Activated T-cell treated with anti-CD3 and anti-CD28 coated beads, Interleukin-2, amount 50 U/mL, for 72 hours (primary cell): ENCODE measurements at places on chromosomes 6 and 20.

GRCh38 chr6:142372348-142372747 lies 70.5 kb downstream of the ADGRG6 start:
- DNase-seq: no peak

- peak; percentile 57 for DNase-seq
Observed at GRCh38 chr20:44092551-44093248, 94.3 kb downstream of the JPH2 start.

GRCh38 chr6:70103798-70104197 lies 199.1 kb downstream of the COL9A1 start:
- no peak for DNase-seq

GRCh38 chr20:46406200-46406985 lies at the start of gene ELMO2:
Gene ELMO2 (minus strand): TSS chr20:46406615. CDS start chr20:46394482, 12,133 bp downstream.
- DNase-seq: peak; percentile 96

GRCh38 chr6:5286780-5287179 lies 25.5 kb downstream of the FARS2 start:
- no peak for DNase-seq

DNA sequence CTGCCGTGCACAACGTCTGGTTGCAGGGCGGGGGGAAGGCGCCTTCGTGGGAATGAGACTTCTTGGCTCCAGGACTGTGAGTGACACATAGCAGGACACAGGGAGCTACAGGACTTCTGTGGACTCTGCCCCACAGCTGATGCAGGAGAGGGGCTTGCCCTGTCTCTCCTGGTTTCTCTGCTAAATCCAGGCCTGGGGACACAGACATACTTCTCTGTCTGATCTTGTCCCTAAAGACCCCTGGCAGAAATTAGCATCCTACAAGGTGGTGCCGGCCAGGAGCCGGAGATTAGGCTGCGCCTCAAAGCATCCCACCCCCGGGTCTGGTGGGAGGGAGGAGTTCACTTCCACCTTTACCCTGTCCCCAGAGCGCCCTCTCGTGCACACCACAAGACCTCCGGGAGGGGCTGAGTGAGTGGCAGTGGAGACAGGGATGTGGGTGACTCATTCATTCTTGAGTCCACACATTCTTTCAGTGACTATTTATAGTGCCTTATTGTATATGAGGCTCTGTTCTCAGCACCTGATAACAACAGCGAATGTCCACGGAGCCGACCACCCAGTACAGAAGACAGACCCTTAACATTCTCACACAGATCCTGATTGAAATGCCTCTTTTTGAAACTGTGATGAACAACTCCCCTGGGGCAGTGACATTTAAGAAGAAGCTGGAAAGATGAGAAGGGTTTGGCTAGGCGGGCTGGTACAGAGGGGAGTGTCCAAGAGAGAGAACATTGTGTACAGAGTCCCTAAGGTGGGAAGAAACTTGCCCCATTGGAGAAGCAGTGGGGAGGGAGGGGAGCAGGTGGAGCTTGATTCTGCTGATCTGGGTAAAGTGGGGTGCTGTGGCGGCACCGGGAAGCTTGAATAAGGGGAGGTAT lies 39.0 kb downstream of the GMPR start:
- DNase-seq: peak; percentile 22

- no peak for DNase-seq
Observed at GRCh38 chr20:6115221-6115895, 7.5 kb downstream of the FERMT1 start.

- DNase-seq: peak; percentile 65
Observed at GRCh38 chr6:45663251-45664221, 285.8 kb upstream of the SUPT3H start.

DNA sequence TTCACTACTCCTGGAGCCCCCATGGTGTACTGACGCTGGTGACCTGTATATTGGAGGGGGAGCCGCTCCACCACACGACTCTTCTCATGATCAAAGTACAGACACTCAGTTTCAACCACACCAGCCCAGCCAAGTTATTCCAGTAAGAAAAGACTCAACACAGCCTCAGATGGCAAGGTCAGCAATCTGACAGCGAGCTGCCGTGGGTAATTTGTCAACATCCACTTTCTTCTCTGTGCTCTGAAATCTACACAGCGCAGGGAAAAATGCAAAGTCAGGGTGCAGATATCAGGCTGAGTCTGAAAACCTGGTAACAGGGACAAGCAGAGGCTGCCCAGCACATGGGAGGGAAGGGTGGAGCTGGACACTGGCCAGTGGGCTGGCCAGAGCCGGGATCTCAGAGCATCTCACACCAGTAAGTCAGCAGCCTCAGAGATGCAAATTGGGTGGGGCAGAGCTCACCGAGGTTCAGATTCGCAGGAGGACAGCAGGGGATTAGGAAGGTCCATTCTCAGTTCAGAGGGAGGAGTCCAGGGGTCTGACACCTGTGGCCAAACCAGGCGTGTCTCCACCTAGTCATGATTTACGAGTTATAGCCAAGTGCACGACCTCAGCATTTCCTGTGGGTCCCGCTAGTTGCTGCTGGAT lies 44.5 kb upstream of the RPS6KA2 start:
- no peak for DNase-seq

DNA sequence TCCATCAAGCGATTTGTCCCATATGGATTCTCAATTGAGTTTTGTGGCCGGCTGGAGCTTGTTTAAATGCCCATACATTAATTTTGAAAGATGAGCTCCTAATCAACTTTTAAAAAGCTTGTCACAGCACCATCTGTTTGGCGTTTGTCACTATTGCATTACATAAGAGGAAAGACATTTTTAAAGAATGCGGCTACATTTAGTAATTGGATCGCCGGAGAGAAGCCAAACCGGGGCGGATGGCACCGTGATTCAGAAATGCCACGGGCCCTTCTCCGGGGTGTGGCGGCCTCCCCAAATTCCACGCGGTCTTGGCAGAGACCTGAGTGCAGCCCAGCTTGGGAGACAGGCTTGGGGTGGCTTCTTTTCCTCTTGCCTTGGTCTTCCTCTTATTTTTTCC lies 67.7 kb upstream of the ZNFX1 start:
- DNase-seq: no peak

DNA sequence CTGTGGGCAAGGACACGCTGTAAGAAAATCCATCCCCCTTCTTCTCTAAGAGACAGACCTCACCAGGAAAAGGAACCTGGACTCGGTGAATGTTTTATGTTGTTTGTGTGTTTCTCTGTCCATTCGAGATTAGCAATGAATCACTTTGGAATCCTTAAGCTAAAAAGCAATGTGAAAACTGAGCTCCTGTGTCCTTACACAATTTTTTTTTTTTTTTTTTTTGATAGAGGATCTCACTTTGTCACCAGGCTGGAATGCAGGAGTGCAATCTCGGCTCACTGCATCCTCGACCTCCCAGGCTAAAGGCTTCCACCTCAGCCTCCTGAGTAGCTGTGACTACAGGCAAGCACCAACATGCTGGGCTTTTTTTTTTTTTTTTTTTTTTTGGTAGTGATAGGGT lies 32.1 kb downstream of the BFSP1 start:
- DNase-seq: no peak

- DNase-seq: peak; percentile 52
Observed at GRCh38 chr6:147322299-147323162, 118.3 kb downstream of the STXBP5 start.

DNA sequence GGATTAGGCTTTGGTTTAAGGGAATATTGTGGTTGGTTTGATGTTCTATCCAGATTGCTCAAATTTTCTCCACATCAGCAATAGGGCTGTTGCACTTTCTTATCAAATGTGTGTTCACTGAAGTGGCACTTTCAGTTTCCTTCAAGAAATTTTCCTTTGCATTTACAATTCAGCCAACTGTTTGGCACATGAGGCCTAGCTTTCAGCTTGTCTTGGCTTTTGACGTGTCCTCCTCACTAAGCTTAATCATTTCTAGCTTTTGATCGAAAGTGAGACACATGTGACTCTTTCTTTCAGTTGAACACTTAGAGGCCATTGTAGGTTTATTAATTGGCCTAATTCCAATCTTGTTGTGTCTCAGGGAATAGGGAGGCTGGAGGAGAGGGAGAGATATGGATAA lies 104.8 kb downstream of the FLRT3 start:
- DNase-seq: no peak

GRCh38 chr20:33890557-33890956 lies 79.4 kb downstream of the CHMP4B start:
- no peak for DNase-seq

- no peak for DNase-seq
Observed at GRCh38 chr20:48425817-48426612, 401.8 kb downstream of the PREX1 start.

DNA sequence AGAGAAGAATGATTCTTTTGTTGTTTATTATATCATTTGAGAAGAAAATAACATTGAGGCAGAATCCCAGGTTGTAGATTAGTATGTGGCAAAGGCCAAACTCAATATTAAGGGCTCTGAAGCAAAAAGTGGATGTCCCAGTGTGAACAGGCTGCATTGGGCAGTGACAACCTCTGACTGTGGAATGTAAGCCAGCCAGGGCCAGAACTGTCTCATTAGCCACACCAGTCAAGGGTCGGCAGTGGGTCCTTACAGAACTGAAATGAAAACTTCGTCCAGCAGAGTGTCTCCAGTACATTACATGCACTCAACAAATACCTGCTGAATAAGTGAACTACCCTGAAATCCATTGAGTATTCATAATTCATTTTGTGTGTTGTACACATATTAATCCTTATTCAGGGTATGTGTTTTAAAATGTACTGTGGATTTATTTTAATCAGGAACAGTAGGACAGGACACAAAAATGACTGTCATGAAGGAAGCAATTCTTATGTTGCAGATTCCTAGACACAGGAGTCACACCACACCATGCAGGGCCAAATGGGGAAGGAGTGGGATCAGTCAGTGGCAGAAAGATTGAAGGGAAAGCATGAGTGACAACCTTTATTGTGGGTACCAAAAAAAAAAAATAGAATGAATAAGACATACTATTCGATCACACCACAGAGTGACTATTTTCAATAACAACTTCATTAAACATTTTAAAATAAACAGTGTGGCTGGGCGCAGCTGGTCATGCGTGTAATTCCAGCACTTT lies 64.9 kb upstream of the UTRN start:
- DNase-seq: no peak

DNA sequence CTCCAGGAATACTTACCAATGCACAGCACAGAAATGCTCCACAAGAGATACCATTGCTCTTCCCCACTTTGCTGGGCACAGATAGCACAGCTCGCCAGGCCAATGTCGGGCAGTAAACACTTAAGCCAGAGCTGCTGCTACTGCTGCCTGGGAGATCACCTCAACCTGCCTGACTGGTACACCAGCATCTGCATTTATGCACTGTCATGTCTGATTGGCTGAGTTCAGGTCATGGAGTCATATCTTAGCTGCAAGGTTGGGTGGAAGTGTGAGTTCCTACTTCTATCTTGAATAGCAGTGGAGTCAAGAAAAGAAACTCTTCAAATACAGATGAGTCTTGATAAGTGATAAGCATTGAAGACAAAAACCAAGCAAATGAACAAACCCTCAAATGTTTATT lies 10.9 kb upstream of the ADGRF4 start:
- no peak for DNase-seq

DNA sequence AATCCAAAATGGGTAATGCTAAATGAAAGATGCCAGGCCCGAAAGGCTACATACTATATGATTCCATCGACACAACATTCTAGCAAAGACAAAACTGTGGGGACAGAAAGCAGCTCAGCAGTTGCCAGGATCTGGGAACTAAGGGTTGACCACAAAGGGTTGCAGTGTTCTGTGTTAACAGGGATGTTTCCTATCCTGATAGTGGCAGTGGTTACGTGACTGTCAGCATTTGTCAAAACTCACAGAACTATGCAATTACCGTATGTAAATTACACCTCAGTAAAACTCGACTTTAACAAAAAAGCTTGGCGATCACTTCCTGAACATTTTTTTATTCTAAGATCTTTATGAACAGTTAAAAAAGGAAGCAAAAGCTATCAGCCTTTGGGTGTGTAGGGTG lies 83.9 kb downstream of the BANF2 start:
- no peak for DNase-seq

DNA sequence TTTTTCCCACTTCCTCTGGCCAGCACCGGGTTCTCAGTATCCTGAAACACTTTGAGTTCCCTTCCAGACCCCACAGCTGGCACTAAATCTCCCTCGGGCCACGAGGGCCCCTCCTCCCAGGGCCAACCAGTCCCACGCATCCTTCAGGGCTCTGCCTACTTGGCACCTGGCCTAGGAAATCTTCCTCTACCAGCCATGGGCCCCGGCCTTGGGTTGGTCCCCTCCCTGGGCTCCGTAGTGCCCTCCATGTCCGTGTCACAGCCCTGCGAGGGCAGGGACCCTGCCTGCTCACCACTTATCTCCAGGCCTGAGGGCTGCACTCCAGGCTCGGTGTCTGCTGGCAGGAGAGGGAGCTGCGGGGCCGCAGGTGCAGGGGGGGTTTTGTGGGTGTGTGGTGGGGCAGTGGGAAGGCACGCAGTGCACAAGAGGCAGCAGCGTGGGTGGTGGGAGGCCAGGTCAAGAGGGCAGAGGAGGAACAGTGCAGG lies 48.8 kb upstream of the CDH22 start:
- no peak for DNase-seq

DNA sequence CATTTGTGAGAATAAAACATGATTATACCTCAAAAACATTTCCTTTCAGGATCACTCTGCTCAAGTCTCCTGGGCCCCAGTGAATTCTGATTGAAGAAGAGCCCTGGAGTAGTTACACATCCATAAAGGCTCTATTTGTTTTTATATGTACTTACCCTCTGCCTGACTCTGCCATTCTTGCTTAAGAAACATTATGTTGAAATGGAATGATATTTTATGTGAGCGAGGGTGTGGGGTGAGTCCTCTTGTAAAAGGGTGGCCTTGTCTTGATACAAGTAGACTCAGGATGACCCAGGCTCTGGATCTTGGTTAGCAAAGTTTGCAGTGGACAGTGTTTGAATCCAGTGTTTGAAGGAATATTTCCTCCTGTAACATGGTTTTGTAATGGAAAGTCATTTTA lies 215.4 kb upstream of the PREP start:
- DNase-seq: no peak
